ENCODE measurements at places on chromosomes 12 and 14.

GRCh38 chr12:103805655-103806360 is 35.2 kb downstream of the NT5DC3 start:
- peak; percentile 61 for DNase-seq

GRCh38 chr12:34105392-34105933 is 83.2 kb downstream of the ALG10 start:
- no peak for DNase-seq

GRCh38 chr14:42187846-42188245 is 581.2 kb downstream of the LRFN5 start:
- no peak for DNase-seq

- peak; percentile 54 for DNase-seq
These were observed 179.2 kb upstream of the DCN start for GRCh38 chr12:91361864-91362263.

GRCh38 chr12:53660041-53660440 is 15.8 kb downstream of the ATP5MC2 start:
- no peak for DNase-seq

GRCh38 chr12:54629925-54630324 is 4.8 kb downstream of the LACRT start:
- DNase-seq, result no peak

DNA sequence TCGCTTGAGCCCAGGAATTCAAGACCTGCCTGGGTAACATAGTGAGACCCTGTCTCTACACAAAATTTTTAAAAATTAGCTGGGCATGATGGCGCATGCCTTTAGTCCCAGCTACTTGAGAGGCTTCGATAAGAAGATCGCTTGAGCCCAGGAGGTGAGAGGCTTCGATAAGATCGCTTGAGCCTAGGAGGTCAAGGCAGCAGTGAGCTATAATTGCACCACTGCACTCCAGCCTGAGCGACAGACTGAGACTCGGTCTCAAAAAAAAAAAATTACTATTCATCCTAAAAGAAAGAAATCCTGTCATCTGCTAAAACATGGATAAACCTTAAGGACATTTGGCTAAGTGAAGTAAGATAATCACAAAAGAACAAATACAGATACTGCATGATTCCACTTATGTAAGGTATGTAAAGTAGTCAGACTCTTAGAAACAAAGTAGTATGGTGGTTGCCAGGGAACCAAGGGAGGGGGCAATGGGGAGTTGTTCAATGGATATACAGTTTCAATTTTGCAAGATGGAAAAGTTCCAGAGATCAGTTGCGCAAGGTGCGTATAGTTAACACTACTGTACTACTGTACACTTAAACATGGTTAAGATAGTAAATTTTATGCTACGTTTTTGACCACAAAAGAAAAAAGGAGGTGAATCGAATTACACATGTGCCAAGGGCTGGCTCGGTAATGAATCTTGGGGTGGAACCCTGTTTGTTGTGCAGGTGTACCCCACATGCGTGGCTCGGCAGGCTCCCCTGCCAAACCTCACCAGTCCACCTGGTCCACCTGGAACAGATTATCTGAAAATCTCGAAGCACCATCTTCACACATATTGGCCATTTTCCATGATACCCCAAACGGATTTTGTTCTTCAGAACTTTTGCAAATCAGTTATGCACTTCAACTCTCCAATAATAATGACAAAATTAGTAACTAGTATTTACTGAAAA is 18.3 kb upstream of the ATP2A2 start:
- peak; percentile 81 for DNase-seq

- DNase-seq, result no peak
These were observed 59.5 kb downstream of the LRIG3 start for GRCh38 chr12:58860788-58861240.
